Esophagus squamous epithelium (tissue), 5 donors: ENCODE measurements at places on chromosomes 7 and 10. TPM values are rescaled to one million over a fixed set of nuclear protein-coding genes. Genes with fewer than 3 reads are reported as not detected.

- no peak overlapping the region for H3K4me3 ChIP-seq
- no peaks in the 10 kb centered on the region for H3K36me3 ChIP-seq
- no peaks in the 10 kb centered on the region for H3K4me1 ChIP-seq
- DNase-seq: no peak
These were observed 6.4 kb downstream of the PON1 start for GRCh38 chr7:95317966-95318365.

STRA8 gene
- not detected for total RNA-seq

DNA sequence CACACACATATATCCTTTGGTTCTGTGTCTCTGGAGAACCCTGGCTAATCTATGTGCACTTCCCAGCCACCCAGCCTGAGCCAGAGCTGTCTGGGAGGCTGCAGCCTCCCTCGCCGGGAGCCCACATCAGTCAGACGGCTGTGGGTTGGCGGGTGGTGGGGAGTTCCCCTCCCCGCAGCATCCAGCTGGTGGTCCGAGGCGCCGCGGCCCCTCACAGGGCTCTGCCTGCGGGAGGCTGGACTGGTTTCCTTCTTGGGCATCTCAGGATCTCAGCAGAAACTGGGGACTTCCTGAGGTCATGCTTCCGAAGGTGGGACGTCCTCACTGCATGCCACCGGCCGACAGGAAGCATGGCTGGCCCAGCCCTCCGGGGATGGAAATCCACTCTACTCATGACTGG is 22.0 kb upstream of the PSMG3 start:
- H3K36me3 ChIP-seq: no peaks in the 10 kb centered on the region
- H3K4me3 ChIP-seq: no peak overlapping the region
- peaks cover 15% of the 10 kb centered on the region for H3K27me3 ChIP-seq
- no peaks in the 10 kb centered on the region for H3K4me1 ChIP-seq
- H3K27ac ChIP-seq: no peak overlapping the region
- DNase-seq: no peak

CDC14C gene
- total RNA-seq: not detected

DNA sequence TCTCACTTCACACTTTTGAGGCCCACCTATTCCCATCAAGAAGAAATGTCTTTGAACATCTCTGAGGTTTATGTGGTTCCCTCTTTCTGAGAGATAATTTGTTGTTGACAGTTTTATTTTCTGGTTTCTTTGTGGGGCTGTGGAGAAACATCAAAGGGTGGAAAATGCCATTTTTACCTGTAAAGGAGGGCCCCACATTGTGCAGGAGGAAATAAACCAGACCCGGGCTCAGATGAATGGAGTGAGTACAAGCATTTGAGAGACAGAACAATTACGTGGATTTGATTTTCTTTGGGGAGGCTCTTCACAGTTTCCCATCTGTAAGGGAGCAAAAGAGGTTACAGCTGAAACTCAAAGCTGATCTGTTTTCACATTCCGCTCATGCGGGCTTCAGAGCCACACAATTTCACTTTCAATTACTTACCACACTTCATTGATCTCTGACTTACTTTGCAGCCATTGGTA is 29.8 kb downstream of the ITPRIP start:
- no peaks in the 10 kb centered on the region for H3K27me3 ChIP-seq
- peaks cover 86% of the 10 kb centered on the region for H3K4me1 ChIP-seq
- DNase-seq: no peak
- H3K36me3 ChIP-seq: peaks cover 11% of the 10 kb centered on the region
- H3K4me3 ChIP-seq: no peak overlapping the region

DNA sequence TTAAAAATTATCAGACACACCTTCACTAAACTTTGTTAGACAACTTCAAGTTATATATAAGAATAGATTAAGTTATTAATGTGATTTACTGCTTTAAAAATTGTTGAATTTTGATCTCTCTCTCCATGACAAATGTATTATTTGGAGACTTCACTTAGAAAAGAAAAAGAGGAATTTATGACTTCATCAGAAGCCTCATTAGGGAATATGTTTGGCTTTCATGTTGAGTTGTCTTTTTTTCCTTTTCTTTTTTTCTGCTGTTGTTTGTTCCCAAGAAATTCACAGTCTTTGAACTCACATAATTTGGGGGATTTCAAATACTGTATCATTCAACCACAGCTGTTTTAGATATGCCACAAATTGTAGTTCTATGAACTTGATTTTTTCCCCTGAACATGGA is 149.5 kb downstream of the PPP1R9A start:
- no peak overlapping the region for H3K4me3 ChIP-seq
- H3K27me3 ChIP-seq: no peaks in the 10 kb centered on the region
- no peaks in the 10 kb centered on the region for H3K36me3 ChIP-seq
- no peak overlapping the region for H3K27ac ChIP-seq
- H3K4me1 ChIP-seq: no peaks in the 10 kb centered on the region
- DNase-seq: no peak

DNA sequence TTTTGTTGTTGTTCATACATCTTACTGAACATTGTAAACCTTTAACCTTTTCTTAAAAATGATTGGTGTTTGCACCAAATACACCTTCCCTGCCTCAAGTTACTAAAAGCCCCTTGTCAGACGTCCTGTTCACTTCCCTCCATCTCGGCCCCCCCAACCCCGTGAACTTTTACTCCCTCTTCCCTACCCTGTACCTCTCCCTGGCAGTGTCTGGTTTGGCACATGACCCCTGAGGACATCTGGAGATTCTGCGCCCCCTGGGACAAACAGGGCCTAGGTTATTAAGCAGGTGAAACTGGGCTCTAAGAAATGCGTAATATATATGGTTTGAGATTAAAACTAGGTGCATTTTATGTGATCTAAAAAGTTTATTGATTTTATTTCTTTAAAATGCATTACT is 1.4 kb downstream of the PPP2R2D start:
- H3K36me3 ChIP-seq: peaks cover 18% of the 10 kb centered on the region
- peaks cover 65% of the 10 kb centered on the region for H3K4me1 ChIP-seq
- no peak for DNase-seq
- peak overlapping the region; percentile 97 for H3K27ac ChIP-seq
- H3K4me3 ChIP-seq: peak overlapping the region; percentile 98
- no peaks in the 10 kb centered on the region for H3K27me3 ChIP-seq

- H3K27me3 ChIP-seq: no peaks in the 10 kb centered on the region
- DNase-seq: no peak
- H3K4me3 ChIP-seq: no peak overlapping the region
- no peak overlapping the region for H3K27ac ChIP-seq
- peaks cover 12% of the 10 kb centered on the region for H3K36me3 ChIP-seq
- peaks cover 38% of the 10 kb centered on the region for H3K4me1 ChIP-seq
These were observed 77.8 kb downstream of the SHH start for GRCh38 chr7:155734445-155734809.

DNA sequence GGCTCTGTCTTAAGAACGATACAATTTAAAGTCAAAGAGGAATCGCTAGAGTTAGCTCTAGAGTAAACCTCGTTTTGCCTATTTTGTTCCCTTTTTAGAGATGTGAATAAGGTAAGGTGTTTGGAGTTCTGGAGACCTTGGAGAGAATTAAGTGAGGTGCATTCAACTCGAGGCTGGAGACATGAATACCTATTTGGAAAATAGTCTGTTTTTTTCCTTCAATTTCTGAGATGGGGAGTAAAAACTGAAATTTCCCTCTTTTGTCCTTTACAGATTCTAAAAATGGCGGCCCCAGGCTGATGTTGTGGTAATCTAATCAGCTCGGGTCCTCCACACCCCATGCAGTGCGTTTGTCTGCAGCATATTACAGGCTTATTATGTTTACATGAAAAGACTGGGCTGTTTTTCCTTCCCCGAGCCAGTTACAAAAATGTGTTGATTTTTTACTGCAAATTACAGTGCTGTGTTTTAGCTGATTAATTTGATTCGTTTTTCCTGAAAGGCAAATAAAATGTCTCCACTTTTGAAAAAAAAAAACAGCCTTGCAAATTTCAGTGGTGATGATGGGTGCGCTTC is 1.5 kb downstream of the KMT2E start:
- DNase-seq: no peak
- H3K4me1 ChIP-seq: peaks cover 18% of the 10 kb centered on the region
- no peaks in the 10 kb centered on the region for H3K27me3 ChIP-seq
